ENCODE measurements at places on chromosomes 1 and 21. TPM values are rescaled to one million over a fixed set of nuclear protein-coding genes. Genes with fewer than 3 reads are reported as not detected.
A peak's percentile ranks its signal among the peaks of the same experiment; 100 is the strongest.

CENPF gene
- 173 TPM for total RNA-seq

MCOLN2 gene
- 15.0 TPM for total RNA-seq

IGSF9 gene
- not detected for total RNA-seq

KRTAP19-3 gene
- not detected for total RNA-seq

SYCP1 gene
- not detected for total RNA-seq

NPR1 gene
- total RNA-seq, result not detected

SLC9C2 gene
- total RNA-seq, result not detected

SPRR1A gene
- not detected for total RNA-seq

DNA sequence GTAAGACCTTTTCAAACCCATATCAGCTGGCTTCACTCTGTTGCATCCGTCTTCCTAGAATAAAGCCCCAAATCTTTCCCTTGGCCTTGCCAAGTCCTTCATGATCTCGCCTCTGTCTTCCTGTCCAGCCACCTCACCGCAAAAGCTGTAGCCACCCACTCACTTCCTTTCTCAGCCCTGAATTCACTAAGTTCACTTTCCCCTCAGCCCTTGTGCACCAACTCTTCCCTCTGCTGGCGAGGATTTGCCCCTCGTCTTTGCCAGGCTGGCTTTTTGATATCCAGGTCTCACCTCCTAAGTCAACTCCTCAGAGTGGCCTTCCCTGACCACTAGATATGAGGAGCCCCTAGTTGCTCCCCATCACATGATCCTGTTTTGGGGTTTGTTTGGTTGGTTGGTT, 3.9 kb upstream of the COL16A1 start:
- DNase-seq, result no peak
- no peaks in the 10 kb centered on the region for H3K36me3 ChIP-seq
- H3K4me3 ChIP-seq, result no peak overlapping the region

DNA sequence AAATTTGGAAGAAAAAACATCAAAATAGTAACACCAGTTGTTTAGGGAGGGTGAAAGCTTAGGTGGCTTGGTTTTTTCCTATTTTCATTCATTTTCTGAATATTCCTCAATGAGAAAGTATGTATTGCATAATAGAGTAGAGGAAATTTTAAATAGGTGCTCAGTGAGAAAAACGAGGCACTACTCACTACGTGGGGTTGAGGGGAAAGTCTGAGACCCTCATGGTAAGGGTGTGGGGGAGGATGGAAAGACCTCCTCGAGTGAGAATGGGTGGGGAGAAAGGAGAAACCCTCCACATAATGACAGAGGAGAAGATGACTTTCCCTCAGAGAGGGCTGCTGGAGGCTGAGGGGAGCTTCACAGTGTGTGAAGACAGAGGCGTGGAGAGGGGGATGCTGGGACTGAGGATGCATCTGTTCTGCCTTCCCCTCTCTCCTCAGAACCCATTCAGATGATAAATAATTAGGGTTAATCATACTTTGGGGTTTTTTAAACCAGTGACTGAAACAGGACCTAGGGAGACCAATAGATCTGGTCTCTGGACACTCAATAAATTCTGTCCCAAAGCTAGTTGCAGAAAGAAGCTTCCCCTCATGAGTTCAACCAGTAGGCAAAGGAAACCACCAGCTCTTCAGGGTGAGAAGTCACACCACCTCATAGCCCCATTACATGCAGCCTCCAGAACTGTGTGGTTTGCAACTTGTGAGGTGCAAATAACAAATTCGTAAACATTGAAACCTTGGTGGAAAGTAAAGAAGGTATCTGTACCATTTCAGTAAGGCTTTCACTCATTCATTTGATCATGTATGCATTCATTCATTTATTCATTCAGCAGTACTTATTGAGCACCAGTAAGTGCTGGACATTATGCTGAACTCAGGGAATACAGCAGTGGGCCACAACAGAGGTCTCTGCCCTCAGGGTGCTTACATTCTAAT, 17.1 kb downstream of the SLAMF7 start:
- no peaks in the 10 kb centered on the region for H3K27me3 ChIP-seq
- no peak for DNase-seq
- H3K4me1 ChIP-seq, result peaks cover 46% of the 10 kb centered on the region
- H3K36me3 ChIP-seq, result peaks cover 17% of the 10 kb centered on the region
- H3K4me3 ChIP-seq, result no peak overlapping the region

- no peak overlapping the region for H3K4me3 ChIP-seq
- H3K4me1 ChIP-seq, result no peaks in the 10 kb centered on the region
- DNase-seq, result no peak
Observed at GRCh38 chr1:18722270-18722669, 91.6 kb downstream of the PAX7 start.

- peak overlapping the region; percentile 87 for H3K27ac ChIP-seq
- H3K36me3 ChIP-seq, result peaks cover 68% of the 10 kb centered on the region
- peaks cover 67% of the 10 kb centered on the region for H3K4me1 ChIP-seq
- H3K4me3 ChIP-seq, result peak overlapping the region; percentile 82
- no peaks in the 10 kb centered on the region for H3K27me3 ChIP-seq
Observed at GRCh38 chr1:244860914-244861610, 3.3 kb downstream of the HNRNPU start.

- peaks cover 7% of the 10 kb centered on the region for H3K27me3 ChIP-seq
- DNase-seq, result no peak
- H3K36me3 ChIP-seq, result no peaks in the 10 kb centered on the region
- H3K27ac ChIP-seq, result no peak overlapping the region
- no peaks in the 10 kb centered on the region for H3K4me1 ChIP-seq
- H3K4me3 ChIP-seq, result no peak overlapping the region
Observed at GRCh38 chr1:61007534-61008364, 74.6 kb upstream of the NFIA start.

DNA sequence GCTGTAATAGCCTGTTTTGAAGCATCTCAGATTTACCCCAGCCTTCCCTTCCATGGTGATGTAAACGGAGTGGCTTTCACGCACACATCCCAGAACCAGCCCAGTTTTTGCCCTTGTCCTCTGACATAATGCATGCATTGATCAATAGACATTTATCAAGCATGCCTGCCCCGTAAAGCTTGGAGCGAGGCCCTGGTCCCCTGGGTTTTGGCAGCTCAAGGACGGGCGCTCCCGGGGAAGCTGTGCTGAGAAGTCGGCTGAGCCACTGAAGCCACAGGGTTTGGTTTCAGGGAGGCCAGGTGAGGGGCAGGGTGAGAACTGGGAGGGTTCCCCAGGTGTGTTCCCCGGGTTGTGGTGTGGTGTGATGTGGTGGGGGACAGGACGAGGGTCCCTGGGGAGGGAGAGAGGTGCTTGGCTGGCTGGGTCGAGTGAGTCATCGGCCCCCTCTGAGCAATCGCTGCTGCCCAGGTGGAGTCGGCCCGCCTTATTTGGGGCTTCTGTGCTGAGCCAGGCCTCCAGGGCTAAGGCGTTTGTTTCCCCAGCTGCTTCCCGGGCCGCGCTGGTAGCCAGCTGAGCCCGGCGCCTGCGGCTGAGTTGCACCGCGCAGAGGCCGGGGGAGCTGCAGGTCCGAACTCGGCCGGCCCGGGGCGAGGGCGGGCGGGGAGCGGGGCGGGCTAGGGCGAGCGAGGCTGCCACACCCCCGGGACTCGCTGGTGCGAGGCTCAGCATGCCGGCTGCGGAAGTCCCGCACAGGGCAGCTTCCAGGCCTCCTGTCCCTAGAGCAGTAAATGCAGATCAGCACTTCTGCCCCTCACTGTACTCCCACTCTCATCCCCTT, 23.6 kb downstream of the ATP2B4 start:
- peak; percentile 56 for DNase-seq
- H3K36me3 ChIP-seq, result peaks cover 25% of the 10 kb centered on the region
- no peaks in the 10 kb centered on the region for H3K27me3 ChIP-seq
- peak overlapping the region; percentile 66 for H3K4me3 ChIP-seq
- peak overlapping the region; percentile 80 for H3K27ac ChIP-seq
- H3K4me1 ChIP-seq, result peaks cover 72% of the 10 kb centered on the region

DNA sequence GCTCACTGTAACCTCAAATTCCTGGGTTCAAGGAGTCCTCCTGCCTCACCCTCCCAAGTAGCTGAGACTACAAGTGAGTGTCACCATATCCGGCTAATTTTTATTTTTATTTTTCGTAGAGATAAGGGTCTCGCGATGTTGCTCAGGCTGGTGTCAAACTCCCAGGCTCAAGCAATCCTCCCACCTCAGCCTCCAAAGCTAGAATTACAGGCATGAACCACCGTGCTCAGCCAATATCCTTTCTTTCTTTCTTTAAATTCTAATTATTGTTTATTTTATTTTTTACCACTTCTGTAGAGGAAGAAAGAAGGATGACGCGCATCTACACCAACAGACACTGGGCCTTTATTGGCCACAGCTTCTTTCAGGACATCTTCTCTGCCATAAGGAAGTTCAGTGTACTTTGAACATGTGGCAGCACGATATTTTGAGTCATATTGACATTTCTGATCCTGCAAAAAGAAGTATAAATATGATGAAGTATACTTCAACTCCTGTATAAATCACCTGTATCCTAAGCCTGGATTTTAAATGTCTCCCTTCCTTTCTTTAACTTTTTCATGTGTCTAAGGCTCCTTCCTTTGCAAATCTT, 15.8 kb downstream of the CTSS start:
- no peak overlapping the region for H3K27ac ChIP-seq
- no peak overlapping the region for H3K4me3 ChIP-seq
- no peak for DNase-seq
- peaks cover 36% of the 10 kb centered on the region for H3K36me3 ChIP-seq
- peaks cover 12% of the 10 kb centered on the region for H3K4me1 ChIP-seq

GRCh38 chr1:11053758-11054137, 6.1 kb downstream of the SRM start:
- H3K4me3 ChIP-seq, result no peak overlapping the region
- peaks cover 11% of the 10 kb centered on the region for H3K4me1 ChIP-seq
- DNase-seq, result peak; percentile 14
- H3K27ac ChIP-seq, result no peak overlapping the region

- no peaks in the 10 kb centered on the region for H3K4me1 ChIP-seq
- H3K36me3 ChIP-seq, result no peaks in the 10 kb centered on the region
- H3K4me3 ChIP-seq, result no peak overlapping the region
- H3K27me3 ChIP-seq, result peaks cover 1% of the 10 kb centered on the region
Observed at GRCh38 chr1:60636946-60637345, 445.4 kb upstream of the NFIA start.

DNA sequence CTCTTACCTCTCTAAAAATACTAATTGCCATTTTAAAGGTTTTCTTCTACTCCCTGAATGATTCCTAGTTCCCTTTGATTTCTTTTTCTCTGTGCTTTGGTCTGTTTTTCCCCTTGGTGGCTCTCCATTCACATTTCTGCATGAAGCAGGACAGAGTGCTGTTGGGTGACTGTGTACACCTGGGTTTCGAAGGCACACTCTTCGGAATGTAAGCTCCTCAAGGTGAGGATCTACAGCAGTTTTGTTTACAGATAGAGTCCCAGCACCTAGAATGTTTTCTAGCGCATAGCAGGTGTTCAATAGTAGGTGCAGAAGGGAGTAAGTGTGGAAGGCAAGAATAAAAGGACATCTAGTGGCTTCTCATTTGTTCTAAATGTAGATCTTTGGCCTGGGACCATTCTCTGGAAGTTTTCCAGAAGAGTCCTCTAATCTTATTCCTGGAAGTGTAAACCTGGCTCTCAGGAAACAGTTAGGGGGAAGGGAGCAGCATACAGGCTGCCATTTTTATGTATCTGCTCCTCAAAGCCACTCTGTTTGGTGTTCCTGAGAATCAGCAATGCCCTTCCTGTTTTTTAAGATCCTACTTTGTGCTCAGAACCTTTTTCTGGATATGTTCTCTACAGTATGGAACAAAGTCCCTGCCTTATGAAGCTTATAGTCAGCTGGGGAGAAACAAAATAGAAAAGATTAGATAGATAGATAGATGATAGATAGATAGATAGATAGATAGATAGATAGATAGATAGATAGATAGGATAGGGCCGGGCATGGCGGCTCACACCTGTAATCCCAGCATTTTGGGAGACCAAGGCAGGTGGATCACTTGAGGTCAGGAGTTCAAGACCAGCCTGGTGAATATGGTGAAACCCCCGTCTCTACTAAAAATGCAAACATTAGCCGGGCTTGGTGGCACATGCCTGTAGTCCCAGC, 22.8 kb upstream of the EFNA1 start:
- no peak overlapping the region for H3K4me3 ChIP-seq
- no peaks in the 10 kb centered on the region for H3K36me3 ChIP-seq
- DNase-seq, result no peak
- H3K27me3 ChIP-seq, result peaks cover 3% of the 10 kb centered on the region

GRCh38 chr1:154867841-154868605, 2.1 kb downstream of the KCNN3 start:
- no peak for DNase-seq
- H3K4me3 ChIP-seq, result no peak overlapping the region
- peaks cover 42% of the 10 kb centered on the region for H3K27me3 ChIP-seq
- H3K27ac ChIP-seq, result no peak overlapping the region
- no peaks in the 10 kb centered on the region for H3K36me3 ChIP-seq

GRCh38 chr1:88888750-88889149, 2.6 kb downstream of the GTF2B start:
- H3K36me3 ChIP-seq, result peaks cover 32% of the 10 kb centered on the region
- H3K27ac ChIP-seq, result peak overlapping the region; percentile 56
- no peaks in the 10 kb centered on the region for H3K27me3 ChIP-seq
- peaks cover 50% of the 10 kb centered on the region for H3K4me1 ChIP-seq
- H3K4me3 ChIP-seq, result peak overlapping the region; percentile 40
- DNase-seq, result no peak

DNA sequence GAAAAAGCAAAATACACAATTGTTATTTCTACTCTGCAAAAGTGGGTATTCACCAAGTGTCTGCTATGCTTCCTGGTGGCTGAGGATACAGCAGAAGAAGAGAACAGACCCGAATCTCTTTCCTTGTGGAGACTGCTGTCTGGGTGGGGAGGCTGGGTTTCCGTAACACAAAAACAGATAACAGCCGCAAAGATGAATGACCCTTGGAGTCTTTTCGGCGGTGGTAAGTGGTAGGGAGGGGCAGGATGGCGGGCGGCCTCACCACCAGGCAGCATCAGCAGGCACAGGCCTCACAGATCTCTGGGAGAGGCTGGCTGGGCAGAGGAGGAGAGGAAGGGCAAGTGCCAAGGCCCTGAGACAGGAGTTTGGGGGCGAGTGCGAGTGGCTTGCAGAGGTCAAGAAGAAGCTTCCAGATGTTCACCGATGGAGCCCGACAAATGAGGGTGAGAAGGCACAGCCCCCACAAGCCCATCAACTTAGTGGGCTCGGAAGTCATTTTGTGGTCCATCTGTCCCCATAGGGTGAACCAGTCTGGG, 164.2 kb downstream of the RHOU start:
- no peak overlapping the region for H3K27ac ChIP-seq
- no peak for DNase-seq
- H3K27me3 ChIP-seq, result no peaks in the 10 kb centered on the region
- no peaks in the 10 kb centered on the region for H3K36me3 ChIP-seq
- no peaks in the 10 kb centered on the region for H3K4me1 ChIP-seq
- H3K4me3 ChIP-seq, result no peak overlapping the region

DNA sequence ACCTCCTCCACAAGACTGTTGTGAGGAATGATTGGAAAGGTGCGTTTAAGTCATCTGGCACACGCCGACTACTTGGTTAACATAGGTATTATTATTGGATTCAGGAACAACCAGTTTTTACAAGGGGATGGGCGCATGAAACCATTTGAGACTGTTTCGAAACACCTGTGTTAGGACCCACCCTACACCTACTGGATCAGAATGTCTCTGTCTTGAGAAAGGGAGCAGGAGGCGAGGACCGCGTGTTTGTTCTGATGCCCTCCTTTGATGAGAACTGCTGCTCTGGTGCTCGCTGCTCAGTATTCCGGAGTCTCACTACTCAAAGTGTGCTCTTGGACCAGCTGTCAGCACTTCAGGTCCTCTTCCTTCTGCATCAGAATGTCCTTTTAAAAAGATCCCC, 7.3 kb downstream of the H6PD start:
- no peak overlapping the region for H3K27ac ChIP-seq
- no peak for DNase-seq
- H3K27me3 ChIP-seq, result peaks cover 2% of the 10 kb centered on the region
- no peak overlapping the region for H3K4me3 ChIP-seq
- peaks cover 3% of the 10 kb centered on the region for H3K36me3 ChIP-seq
- peaks cover 73% of the 10 kb centered on the region for H3K4me1 ChIP-seq

- no peak overlapping the region for H3K4me3 ChIP-seq
- H3K27ac ChIP-seq, result no peak overlapping the region
- H3K27me3 ChIP-seq, result no peaks in the 10 kb centered on the region
- peaks cover 31% of the 10 kb centered on the region for H3K4me1 ChIP-seq
- no peak for DNase-seq
Observed at GRCh38 chr1:234544087-234544579, 65.2 kb upstream of the TARBP1 start.

Measured in activated CD4-positive, alpha-beta T cell treated with anti-CD3 and anti-CD28 coated beads, Interleukin-2, amount 10 ng/mL, durations not matched to agents 7 days and 5 days (primary cell).